GM12891 (cell line): ENCODE measurements at places on chromosomes 11 and 22.
A peak's percentile ranks its signal among the peaks of the same experiment; 100 is the strongest.

DNA sequence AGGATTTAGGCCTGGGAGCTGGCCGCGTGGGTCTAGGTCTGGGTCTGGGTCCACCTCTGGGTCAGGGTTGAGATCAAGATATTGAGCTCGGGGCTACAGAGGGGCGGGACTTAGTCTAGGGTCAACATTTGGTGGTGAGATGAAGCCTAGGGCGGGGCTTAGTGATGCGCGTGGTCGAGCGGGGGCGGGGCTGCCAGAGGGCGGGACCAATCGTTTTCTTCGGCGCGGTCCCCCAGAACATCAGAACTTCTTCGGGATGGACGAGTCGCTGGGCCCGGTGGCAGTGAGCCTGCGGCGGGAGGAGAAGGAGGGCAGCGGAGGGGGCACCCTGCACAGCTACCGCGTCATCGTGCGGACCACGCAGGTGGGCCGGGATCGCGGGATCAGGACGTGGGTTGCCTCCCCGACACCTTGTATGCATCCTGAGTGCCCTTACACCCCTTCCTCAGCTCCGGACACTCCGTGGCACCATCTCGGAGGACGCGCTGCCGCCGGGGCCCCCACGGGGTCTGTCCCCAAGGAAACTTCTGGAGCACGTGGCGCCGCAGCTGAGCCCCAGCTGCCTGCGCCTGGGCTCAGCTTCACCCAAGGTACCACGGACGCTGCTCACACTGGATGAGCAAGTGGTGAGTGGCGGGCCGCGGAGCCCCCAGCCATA is 4.2 kb downstream of the SIPA1 start:
- DNase-seq = no peak

DNA sequence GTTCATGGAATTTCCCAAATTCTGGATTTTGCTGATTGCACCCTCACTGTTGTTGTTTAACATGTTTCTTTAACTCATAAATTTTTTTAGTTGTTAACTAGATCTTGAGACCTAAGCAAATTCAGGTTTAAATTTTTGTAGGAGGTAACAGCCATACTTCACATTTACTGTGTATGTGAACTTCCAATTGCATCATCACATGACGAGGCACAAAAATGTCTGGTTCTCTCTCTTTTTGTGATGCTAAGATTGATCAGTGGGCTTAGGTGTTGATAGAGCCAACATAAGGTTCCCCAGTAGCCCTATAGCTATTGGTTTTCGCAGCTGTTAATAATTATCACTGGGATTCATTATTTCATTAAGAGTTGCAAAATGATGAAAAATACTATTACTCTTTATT is 277.5 kb downstream of the TMEM135 start:
- no peak for DNase-seq

- DNase-seq = no peak
Measured at GRCh38 chr11:11025087-11025486, 167.2 kb upstream of the ZBED5 start.

DNA sequence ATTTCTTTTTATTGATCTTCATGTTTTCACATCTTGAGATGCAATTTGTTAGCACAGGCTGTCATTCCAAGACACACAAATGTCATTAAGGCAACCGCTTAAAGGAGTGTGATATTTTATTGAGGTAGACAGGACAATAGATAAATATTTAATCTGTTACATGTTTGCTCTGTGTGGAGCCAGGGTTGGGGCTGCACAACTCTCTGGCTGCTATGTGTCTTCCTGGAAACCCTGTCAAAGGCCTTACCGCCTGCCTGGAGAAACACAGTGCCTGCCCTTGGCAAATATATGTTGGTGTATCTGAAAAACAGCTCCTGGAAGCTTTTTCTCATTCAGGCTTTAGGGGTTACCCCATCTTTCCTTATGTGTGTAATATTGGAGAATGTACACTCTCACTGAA is 139.7 kb upstream of the TEAD1 start:
- no peak for DNase-seq

- no peak for DNase-seq
Measured at GRCh38 chr11:115501893-115502589, 2.2 kb downstream of the CADM1 start.

DNA sequence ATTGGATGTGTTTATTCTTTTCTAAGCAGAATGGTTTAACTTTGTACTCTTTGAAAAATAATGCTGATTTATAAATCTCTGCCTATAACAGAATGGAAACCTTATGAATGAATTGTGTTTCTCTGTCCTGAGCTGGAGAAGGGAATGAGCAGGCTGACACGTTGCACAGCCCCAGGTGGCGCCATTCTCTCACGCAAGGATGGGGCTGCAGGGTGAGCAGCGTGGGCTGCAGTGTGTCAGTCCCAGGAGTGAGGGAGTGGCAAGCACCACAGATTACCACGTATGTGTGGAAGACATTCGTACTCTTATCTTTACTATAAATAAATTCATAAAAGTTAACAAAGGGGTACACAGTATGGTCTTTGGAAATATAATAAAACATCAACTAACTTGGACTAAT is 33.4 kb downstream of the FDX1 start:
- DNase-seq = no peak

DNA sequence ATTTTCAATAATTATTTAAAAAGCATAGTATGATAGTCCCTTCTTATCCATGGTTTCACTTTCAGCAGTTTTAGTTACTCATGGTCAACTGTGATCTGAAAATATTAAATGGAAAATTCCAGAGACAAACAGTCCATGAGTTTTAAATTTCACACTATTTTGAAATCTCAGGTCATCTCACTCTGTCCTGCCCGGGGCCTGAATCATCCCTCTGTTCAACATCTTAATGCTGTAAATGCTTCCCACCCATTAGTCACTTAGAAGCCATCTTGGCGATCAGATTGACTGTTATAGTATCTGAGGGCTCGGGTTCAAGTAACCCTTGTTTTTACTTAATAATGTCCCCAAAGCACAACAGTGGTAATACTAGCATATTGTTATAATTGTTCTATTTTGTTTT is 1509.3 kb downstream of the FAM181B start:
- no peak for DNase-seq

DNA sequence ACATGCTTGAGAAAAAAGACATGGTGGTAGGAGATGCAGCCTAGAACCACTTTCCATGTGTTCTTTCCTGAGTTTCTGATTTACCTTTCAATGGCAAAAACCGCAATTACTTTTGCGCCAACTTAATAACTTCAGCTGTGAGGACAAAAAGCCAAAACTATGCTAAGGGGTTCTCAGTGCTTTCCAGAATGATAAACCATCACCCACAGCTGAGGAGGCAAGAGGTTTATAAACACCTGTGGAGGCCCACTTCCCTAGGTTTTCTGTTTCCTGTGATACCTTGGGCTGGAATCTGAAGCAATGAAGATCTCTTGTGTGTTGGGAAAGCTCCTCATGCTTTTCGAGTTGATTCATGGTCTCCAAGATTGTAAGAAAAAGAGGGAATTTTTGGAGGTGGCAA is at the start of gene OOSP4A:
Gene OOSP4A, plus strand, starts transcription at position 301 of the 400 bp plus-strand sequence. Its CDS starts 0 bp downstream, at position 301.
- no peak for DNase-seq

GRCh38 chr11:15818132-15818842 is 538.1 kb downstream of the SOX6 start:
- no peak for DNase-seq

GRCh38 chr11:131912134-131912533 is 541.7 kb downstream of the NTM start:
- no peak for DNase-seq

DNA sequence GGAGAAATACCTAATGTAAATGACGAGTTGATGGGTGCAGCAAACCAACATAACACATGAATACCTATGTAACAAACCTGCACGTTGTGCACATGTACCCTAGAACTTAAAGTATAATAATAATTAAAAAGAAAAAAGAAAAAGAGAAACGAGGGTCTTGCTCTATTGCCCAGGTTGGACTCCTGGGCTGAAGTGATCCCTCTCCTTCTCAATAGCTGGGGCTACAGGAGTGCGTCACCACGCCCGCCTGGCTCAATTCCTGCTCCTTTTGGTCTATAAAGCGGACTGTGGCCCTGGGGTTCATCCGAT is 521 bp upstream of the PTS start:
- no peak for DNase-seq

DNA sequence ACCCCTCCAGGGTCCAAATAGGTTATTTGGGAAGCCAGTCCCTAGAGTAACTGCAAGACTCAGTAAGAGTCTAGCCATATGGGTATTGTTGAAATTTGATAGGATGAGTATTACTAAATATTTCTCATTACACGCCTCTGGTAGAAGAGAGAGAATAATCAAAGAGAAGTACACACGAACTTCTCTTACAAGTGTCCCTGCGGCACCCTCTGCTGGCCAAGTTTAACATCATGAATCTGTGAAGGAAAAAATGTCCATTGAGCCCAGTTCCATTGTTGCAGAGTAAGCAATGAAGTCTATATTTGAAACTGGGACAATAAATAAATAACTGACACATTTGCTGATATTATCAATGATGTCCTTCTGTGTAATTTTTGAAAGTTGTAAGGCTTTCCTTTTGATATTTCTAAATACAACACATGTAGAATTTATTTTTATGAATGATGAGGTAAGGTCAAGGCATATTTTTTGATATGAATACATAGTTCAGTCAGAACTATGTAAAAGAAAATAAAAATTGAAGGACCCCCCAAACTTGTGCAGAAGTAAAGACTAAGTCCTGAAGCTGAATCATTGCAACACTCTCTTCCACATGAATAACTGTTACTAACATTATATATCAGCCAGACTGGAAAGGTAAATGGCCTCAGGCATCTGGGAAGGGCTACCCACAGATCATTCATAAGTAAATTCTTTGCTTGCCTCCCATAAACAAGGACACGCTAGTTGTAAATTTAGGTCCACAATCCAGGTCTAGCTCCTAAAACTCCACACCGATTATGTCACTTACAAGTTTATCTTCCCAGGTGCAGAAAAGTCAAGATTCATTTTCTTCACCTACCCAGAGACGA is 10.0 kb downstream of the OR51L1 start:
- DNase-seq = no peak

GRCh38 chr11:8068605-8069221 is 12.3 kb upstream of the TUB start:
- no peak for DNase-seq

- no peak for DNase-seq
Measured at GRCh38 chr11:73252577-73253191, 19.5 kb upstream of the P2RY6 start.

DNA sequence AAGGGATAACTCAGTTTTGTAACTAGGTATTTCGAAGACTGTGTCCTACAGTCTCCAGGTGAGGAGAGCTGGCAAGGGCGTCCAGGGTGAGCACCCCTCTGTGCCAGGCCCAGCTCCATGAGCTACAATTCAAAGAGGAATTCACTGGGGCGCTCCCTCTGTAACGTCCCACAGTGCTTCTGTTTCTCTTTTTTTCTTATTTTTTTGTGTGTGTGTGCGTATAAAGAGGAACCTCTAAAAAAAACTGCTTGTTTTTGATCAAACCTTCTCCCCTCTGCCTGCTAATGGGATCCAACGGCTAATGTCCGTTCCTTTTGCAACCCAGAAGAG is 17.1 kb downstream of the ASCC2 start:
- no peak for DNase-seq

- no peak for DNase-seq
Measured at GRCh38 chr22:21569459-21570170, 2.1 kb downstream of the UBE2L3 start.

DNA sequence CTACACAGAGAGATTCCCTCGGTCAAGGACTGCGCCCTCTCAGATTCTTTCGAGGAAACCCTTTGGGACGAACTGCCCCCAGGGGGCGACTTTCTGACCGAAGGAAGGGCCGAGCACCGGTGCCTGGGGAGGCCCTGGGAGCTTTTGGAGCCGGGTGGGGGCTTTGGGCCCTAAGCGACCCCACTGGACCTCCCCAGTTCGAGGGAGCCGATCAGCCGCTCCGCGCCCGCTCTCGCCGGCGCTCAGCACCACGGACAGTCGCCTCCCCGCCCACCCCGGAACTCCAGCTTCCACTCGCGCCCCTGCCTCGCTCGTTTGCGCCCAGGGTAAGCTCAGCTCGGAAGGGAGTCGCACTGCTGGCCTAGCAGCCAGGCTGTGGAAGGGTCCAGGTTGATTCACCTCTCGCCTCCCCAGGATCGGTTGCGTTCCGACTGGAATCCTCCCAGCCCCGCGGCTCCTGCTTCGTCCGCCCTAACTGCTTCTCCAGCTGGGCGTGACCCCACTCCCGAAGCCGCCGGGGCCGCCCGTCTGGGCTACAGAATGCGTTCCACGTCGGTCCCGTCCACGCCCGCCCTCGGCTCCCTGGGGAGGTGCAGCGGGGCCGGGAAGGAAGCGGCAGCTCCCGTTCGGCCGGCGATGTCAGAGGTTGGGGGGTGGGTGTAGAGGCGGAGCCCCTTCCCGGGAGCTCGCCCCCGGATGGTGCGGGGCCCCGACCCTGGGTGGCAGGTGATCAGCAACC is 428 bp downstream of the SCN3B start:
- DNase-seq = peak; percentile 62

- no peak for DNase-seq
Measured at GRCh38 chr11:79335681-79336080, 105.1 kb downstream of the TENM4 start.

- no peak for DNase-seq
Measured at GRCh38 chr11:64026575-64027205, 9.0 kb upstream of the FLRT1 start.

DNA sequence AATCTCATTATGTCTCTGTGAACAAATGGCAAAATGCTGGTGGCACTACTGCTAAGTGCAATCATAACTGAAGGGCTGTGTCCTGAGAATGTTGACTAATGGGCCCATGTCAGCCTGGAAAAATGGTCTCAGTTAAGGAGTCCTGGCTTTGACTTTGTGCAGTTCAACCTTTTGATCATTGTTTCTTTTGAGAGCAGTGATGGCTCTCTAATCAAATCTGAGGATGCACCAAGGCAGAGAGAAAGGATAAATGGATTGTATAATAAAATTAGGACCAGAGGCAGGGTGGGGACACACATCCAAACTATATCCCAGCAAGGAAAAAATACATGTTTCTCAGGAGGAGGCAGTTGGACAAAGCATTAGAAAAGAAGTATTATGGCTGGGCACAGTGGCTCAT is 59.6 kb upstream of the SYN3 start:
- DNase-seq = no peak

DNA sequence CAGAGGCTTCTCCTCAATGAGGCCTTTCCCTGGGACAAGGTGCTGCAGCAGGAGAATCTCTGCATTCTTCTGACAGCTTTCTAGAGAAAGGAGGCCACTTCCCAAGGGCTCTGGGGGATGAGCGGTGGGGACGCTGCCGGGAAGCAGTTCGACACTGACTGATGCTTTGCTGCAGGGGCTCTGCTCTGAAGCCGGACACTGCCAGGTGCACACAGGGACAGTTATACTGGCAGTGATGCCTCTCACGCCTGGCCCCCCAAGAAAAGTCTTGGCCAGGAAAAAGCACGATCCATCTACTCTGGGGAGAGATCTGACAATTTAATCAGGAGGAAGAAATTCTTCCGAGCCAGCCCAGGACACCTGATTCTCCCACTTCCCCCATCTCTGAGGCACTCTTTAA is 456.9 kb downstream of the OPCML start:
- DNase-seq = no peak

DNA sequence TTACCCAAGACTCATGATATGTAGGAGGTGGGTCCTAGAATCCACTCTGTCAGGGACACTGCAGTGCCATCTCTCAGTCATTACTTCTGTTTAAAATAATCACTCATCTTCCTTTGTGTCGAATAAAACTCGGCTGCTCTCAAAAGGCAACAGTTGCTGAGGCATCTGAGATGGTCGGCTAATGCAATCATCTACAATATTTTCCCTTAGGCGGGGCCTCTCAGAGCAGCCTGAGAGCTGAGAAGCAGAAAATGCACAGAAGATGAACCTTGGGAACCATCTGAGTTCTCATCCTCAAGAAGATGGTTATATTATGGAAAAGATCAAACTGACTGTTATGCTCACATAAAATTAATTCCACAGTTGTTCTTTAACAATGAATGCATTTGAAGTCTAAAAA is 1518.2 kb upstream of the TENM4 start:
- no peak for DNase-seq
